ENCODE measurements at places on chromosomes 2 and 18.

DNA sequence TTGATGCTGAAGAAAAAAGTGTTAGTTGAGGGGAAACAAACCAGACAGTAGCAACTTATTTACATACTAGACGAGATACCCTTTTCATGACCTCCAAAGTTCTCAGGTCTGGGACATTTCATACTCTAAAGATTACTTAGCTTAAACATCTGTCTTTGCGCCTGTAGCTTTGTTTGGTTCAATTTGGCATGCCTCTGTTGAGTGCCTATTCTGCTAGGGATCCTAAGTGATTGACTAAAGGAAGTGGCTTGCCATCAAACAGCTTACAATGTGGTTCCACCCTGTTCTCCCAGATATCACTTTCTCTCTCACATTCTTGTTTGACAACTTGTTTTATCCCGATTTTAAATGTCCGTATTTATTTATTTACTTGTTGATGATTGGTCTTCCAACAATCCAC, 488.8 kb downstream of the PARD3B start:
- no peak for DNase-seq

- DNase-seq, result no peak
Observed at GRCh38 chr2:170813611-170814532, 2.8 kb upstream of the GAD1 start.

DNA sequence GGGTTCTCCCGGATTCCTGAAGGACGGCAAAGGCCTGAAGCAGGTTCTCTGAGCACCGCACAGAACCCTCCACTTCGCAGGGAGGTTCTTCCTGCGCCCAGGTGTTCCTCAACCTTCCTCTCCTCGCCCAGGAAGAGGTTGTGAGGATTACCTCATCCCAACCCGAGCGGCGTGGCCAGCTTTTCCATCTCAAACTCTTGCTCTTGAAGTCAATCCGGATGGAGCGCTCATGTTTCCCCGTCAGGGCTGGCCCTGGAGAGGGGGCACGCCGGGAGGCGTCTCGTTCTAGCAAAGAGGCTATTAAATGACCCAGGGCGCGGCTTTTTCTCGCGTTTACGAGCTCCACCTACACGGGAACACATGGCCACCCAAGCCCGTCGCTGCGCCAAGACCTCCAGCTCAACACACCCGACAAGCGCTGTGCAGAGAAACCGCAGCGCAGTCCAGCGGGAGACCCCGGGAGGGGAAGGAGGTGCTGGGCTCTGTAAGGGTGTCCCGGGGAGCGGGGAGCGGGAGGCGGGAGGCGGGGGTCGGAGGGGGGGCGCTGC, 540 bp upstream of the RAB10 start:
- DNase-seq, result no peak

DNA sequence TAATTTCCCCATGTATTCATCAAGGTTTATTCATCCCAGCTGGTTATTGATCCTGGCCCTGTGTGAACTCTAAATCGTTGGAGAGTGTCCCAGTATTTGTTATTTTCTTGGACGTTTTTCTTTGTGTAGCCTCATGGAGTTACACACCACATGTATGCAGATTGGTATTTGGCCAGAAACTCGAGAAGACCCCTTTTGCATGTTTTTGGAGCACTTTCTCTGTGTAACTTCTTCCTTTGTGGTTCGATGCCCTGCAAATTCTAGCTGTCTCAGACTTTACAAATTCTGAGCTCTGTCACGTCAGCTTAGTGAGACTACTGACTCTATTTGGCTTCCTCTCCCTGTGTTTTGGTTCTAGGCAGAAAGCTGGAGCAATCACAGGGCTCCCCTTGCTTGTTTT, 198.7 kb downstream of the MCFD2 start:
- DNase-seq, result no peak

DNA sequence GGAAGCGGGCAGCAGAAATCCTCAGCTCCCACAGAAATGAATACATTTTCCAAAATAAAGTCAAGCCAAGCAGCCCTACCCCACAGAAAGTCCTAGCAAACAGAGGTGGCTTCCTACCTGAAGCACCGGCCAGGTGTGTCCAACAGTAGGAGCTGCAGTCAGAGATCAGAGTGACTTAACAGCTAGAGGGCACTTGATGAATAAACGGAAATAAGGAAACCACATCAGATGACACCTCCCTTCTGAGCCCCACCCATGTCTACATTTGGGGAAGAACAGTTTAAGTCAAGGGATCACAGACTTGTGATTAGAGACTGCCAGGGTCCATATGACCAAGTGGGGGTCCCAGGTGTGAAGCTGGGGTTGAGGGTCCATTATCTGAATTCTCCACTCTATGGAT, at the start of gene CXCR1:
TSS of gene CXCR1 (minus strand) at position 172 of the 400 bp plus-strand sequence. CDS start 1,751 bp downstream, outside the sequence.
- peak; percentile 3 for DNase-seq

GRCh38 chr18:74528913-74529312, 5.4 kb upstream of the CNDP1 start:
- DNase-seq, result no peak

DNA sequence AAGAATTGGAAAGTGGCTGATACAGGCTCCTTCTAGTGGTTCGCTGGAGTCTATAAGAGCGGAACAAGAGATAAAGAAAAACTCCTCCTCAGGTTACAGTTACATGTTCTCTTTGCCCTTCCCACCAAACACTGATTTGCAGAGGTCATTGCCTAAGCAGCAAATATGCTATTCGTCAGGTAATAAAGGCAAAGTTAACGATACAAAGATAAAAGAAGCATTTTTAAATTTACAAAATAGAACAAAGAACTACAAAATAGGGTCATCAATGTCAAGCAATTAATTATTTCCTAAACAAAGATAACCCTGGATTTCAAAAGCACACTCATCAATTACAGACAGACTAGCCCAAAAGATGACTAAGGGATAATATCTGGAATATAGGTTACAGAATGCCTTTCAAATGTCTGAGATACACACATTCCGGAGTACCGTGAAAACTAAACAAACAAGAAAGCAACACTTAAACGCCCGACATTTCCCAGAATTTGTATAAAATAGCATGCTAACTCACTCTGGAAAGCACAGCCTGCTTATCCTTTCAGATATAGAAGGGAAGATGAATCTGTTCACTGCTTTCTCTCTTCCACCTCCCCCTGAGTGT, 186.4 kb downstream of the MREG start:
- DNase-seq, result no peak

- no peak for DNase-seq
Observed at GRCh38 chr2:230218421-230218820, 1.4 kb downstream of the SP110 start.

DNA sequence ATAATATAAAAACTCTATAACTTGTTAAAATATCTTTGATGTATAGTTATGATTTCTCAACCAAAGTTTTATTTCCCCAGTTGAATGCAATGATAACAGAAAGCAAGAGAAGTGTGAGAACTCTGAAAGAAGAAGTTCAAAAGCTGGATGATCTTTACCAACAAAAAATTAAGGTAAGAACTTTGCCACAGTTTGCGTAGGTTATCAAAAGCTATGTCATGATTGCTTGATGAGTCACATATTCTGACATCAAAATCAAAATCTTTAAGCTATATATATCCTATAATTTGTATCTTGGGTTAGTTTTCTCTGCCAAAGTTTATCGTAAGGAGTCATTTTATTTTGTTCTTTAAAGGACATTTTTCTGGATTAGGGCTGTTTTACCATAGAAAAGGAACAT, 35.0 kb downstream of the NDC80 start:
- no peak for DNase-seq

DNA sequence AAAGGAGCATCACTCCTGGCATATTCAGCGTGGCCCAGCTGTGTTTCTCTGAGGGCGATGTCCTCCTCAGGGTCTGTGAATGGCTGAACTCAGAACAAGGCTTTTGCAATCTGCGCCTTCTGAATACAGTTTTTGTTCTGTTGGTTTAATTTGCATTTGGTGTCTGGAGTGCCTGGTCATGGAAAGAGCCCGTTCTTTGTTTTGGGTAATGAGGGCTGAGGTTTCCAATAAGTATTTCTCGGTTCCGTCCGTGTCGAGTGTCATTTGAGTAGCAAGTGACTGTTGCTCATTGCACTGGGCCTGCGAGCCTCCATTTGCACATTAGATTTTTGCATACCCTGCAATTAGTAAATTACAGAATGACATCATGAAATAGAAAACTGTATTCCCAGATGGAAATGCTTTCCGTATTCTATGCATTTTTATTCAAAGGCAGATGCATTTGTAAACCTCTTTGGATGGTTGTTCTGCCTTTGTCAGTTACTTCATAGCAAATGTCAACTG, 57.3 kb downstream of the NEDD4L start:
- DNase-seq, result no peak

- no peak for DNase-seq
Observed at GRCh38 chr18:55515214-55515613, 72.8 kb downstream of the TCF4 start.

- no peak for DNase-seq
Observed at GRCh38 chr18:13279181-13280069, 60.9 kb downstream of the LDLRAD4 start.

DNA sequence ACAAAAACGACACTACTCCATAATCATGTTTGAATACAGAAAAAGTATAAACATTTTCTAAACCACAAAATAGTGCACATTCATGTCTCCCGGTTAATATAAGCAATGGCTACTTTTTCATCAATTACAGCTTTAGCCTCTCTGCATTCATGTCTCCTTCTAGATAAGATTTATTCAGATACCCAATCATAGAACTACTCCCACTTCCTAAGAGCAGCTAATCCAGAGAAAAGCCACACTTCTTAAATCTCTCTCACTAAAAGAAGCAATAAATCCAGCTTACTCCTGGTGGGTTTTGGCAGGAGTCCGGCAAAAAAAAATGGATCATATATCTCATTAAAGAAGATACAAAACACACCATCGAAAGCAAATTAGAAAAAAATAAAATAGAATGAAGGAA, 20.1 kb downstream of the DSEL start:
- no peak for DNase-seq

- DNase-seq, result no peak
Observed at GRCh38 chr2:1742681-1743395, 1.5 kb downstream of the PXDN start.

DNA sequence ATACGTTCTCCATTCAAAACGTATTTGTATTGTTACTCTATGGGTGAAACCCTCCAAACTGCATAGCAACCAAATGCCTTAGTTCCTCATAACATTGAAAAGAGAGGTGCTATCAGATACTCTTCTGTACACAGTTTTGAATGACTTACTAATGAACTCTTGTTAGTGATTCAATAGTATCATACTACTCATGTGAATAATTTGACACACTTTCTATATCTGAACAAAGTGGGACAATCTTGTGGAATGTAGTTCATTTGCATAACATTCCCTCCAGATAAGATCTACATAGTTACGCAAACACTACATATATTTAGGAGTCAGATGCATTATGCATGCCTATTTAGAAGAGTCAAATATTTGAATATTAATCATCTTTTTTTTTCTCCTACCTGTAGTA, 232.0 kb upstream of the NRXN1 start:
- no peak for DNase-seq

- no peak for DNase-seq
Observed at GRCh38 chr2:213015387-213016165, 135.8 kb downstream of the IKZF2 start.

GRCh38 chr2:24559473-24560113, 68.5 kb downstream of the NCOA1 start:
- DNase-seq, result no peak

- no peak for DNase-seq
Observed at GRCh38 chr2:174635015-174635593, 37.5 kb upstream of the WIPF1 start.

GRCh38 chr18:51350081-51350480, 152.6 kb upstream of the MEX3C start:
- no peak for DNase-seq

DNA sequence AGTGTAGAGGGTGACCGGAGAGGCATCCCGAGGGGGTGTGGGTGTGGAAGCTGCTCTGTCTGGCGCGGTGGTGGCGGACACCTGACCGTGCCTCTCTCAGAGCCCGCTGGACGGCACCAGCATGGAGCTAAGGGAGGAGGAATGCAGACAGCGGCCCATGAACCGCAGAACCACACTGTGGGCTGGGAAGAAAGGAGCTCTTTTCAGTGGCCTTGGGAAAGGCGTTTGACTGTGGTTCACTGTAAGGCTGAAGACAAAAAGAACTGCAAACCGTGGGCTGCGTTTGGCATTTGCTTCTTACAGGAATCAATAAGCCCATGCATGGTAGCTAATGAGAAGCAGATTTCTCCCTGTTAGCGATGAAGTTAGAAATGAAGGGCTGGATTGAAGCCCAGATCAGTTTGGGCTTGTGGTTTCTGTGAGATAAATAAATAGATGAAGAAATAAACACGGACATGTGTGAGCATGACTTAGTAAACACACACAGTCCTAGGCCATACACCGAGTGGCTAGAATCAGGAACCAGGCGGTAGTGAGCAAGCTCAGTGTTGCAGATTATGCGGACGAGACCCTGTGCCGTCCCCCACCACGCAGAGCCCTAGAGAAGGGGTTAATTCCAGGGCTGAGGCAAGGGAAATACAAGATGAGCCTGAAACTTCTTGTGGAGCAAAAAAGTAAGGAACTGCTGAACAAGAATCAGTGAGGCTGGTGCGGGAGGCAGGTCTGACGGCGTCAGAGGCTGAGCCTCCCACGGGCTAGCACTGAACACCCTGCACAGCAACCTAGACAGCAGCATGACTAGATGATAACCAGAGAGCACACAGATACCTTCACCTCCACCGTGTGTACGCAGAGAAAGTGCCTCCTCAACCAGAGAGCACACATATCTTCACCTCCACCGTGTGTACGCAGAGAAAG, 29.3 kb upstream of the NFATC1 start:
- no peak for DNase-seq

DNA sequence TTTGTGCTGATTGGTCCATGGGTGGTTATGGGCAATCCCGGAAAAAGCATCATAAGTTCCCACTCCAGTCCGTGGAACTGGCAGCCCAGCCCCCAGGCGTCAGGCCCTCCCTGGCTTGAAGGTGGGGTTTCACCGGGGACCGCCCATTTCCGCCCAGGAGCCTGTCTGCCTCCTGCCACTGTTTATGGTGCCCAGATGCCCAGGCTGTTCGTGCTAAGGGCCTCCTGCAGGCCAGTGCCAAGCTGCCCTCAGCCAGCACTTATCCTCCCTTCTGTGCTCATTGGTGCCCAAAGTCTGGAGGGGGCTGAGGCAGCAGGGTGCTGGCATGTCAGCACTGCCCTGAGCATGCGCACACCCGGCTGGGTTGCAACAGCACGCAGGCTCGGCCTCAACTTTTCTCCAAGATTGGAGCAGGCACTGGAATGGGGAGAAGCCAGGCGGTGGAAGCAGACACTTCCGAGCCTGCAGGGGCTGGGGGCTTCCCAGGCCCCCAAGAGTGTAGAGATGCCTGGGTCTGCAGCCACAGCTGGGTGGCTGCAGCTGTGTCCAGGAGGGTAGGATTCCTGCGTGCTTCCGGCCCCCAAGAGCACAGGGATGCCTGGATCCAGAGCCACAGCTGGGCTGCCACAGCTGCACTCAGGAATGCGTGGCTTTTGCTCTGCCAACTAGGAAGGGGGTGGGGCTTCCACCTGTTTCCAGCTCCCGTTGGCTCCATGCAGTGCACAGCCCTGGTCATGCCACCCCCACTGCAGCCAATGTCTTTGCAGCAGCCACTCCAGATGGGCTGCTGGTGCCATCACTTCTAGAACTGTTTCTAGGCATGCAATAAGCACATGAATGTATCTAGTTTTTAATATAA, 74.0 kb downstream of the AGPS start:
- DNase-seq, result no peak

- DNase-seq, result no peak
Observed at GRCh38 chr2:61363580-61363979, 107.3 kb downstream of the USP34 start.

Data from activated T-helper 1 cell treated with anti-CD3 and anti-CD28 coated beads, Interleukin-2, amount 50 U/mL, for 16 hours (primary cell).